NK-92 treated with Interleukin-12 subunit alpha and Interleukin-12 subunit beta, amount 100 ng/mL, for 24 hours (cell line): ENCODE measurements at places on chromosomes 16 and 17.

- DNase-seq: no peak
Measured at GRCh38 chr17:4560837-4561256, 470 bp upstream of the GGT6 start.

DNA sequence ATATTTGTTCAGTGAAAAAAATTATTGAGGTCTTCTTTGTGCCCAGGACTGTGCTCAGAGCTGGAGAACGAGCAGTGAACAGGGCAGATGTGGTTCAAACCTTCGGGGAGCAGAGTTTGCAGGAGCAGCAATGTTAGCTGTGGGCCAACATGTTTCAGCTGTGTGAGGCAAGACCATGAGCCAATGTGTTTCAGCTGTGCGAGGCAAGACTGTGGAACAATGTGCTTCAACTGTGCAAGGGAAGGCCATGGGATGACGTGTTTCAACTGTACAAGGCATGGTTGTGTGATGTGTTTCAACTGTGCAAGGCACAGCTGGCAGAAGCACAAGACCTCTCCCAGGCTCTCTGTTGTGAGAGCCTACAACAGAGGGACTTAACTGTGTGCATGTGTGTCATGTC lies 35.2 kb upstream of the SDK2 start:
- no peak for DNase-seq

DNA sequence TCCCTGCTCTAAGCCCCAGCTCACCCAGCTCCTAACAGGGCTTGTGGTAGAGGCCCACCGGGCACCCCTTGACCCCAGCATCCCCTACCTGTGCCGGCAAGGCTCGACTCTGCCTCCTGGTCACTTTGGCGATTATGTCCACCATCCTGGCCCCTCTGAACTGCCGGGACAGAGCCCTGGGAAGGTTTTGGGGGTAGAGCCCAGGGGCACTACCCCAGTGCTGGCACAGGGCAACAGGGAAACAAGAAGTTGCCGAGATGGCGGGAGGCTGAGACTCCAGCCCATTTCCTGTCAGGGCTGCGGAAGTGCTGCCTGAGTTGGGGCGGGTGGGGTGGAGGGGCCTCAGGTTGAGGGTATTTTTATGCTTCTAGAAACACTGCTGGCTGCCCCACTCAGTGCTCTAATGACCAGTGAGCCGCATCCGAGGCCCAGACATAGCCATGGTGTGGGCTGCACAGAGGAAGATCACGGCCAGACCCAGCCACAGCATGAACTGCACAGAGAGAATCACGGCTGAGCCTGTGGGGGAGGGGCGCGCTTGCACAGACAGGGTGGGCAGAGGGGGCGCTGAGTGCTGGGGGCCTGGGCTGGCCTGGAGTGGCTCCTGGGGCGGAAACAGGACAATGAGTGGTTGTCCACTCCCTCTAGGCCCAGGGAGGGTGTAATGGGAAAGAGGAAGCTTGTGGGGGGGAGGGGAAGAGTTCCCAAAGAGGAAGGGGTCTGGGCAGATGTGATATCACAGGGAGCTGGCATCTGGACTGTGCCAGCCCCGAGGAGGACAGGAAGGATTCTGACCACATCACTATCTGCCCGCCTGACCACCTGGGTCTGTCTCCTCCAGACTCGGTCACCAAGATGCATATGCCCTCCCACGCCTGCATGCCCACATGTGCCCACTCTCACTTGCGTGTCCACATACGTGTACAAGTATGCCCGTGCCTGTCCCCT lies 22.3 kb downstream of the ARHGAP27 start:
- DNase-seq: peak; percentile 36

DNA sequence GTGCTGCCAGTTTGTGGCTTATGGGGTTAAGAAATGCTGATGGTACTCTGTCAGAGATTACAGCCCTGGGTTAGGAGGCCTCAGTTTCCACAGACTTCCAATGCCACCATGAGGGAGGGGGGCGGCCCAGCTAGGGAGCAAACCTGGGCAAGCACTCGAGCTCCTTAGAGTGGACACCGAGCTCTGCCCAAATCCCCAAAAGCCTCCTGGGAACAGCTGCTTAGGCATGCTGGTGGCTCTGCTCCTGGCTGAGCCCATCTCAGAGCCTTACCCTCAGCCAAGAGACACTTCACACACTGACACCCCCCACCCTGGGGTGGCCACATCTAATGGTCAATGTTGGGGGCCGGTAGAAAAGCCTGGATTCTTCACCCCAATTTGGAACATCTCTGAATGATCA lies 66.1 kb downstream of the C16orf78 start:
- DNase-seq: no peak
